Stimulated activated CD8-positive, alpha-beta memory T cell treated with anti-CD3 and anti-CD28 coated beads, Interleukin-7, amount 100 ng/mL, for 48 hours (primary cell): ENCODE measurements at places on chromosomes 16 and 17.

DNA sequence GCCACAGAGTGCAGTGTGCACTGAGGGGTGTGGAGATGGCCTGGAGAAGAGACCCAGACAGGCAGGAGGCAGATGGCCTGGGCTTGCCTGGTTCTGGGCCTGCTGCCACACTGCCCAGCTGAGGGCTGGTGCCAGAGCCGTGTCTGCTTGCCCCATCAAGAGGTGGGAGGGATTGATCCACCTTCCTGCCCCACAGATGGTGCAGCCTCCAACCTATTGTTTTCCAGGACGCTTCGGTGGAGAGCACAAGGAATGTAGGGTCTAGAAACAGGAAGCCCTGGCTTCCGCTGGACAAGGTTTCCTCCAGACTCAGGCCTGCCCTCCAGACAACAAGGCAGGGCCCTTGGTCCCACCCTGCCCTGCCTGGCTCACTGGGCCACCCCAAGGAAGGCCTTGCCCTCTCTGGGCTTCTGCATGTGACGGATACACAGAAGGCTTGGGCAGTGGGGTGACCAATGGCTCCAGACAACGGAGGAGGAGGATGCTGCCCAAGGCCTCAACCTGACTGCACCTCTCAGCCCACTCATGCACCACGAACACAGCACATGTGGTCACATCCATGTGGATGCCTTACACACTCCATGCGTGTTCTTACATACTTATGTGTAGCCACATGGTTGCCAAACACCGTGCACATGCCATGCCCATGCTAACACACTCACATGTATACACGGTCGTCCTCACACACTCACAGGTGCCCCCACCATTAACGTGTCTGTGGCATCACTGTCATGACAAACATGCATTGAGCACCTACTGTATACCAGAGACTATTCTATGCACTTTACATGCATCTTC is 6.5 kb upstream of the CDH5 start:
- no peak for DNase-seq

- no peak for DNase-seq
Measured at GRCh38 chr17:17573912-17574311, 17.6 kb downstream of the PEMT start.

GRCh38 chr16:72783716-72784318 is 264.1 kb downstream of the ZFHX3 start:
- DNase-seq = no peak

DNA sequence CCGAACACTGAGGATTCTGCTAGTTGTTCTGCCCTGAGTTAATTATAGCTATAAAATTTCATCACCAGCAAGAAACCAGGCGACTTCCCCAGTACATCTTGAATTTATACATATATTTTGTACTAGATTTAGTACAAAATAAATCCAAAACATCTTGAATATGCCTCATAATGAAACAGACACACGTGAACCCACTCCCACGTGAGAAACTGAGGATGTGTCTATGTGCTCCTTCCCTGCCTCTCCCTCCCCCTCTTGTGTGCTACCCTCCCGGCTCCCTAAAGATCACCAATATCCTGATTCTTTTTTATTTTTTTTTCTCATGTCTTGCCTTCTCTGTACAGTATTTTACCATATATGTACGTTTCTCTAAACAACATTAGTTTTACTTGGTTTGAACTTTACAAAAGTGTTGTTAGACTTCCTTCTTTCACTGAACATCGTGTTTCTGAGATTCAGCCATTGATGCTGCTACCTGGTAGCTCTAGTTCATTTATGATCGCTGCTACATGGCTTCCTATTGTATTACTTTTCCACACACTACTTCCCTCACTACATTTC is 1.1 kb upstream of the LCMT1 start:
- DNase-seq = no peak

DNA sequence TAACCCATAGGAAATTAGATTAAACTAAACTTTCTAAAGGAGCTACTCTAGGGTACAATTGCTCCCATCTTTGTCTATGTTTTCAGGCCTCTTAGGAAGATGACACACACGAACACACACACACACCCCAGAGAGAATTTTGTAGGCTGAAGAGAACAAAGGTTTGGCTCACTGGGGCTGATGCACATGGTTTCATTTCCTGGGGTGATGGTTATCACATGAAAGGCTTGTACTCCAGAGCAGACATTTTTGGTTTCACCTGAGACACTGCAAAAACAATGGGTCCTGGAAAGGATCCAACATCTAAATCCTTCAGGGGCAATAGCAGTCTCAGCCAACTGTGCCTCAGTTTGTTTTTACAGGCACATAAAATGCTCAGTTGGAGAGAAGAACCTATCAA is 62.8 kb downstream of the GRB7 start:
- peak; percentile 50 for DNase-seq

- no peak for DNase-seq
Measured at GRCh38 chr17:36600936-36601302, 464 bp upstream of the MRM1 start.

- DNase-seq = no peak
Measured at GRCh38 chr17:77354670-77355455, 214.1 kb downstream of the SEC14L1 start.
